ENCODE measurements at places on chromosomes 3 and 15. TPM values are rescaled to one million over a fixed set of nuclear protein-coding genes. Genes with fewer than 3 reads are reported as not detected.

Gene LIPH
- total RNA-seq, result not detected

Gene INSYN1
- total RNA-seq, result not detected

Gene WNT5A
- total RNA-seq, result not detected

Gene EFHB
- 1.3 TPM for total RNA-seq

DNA sequence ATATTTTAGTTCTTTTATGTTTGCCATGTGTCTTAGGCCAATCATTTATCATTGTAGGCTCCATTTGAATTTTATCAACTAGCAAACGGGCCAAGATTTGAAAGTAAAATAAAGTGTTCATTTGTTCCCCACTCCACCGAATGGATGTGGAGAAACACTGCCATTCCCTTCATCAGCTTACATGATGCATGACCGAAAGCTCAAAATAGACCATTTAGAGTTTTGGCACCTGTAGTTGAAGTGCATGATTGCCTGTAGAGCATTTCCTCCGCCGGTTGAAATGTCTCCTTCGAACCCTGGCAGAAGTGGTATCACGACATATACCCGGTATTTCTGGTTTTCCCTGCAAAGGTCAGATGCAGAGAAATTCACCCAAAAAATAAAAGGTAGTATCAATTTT lies 165.6 kb downstream of the PLD1 start:
- no peak for DNase-seq

DNA sequence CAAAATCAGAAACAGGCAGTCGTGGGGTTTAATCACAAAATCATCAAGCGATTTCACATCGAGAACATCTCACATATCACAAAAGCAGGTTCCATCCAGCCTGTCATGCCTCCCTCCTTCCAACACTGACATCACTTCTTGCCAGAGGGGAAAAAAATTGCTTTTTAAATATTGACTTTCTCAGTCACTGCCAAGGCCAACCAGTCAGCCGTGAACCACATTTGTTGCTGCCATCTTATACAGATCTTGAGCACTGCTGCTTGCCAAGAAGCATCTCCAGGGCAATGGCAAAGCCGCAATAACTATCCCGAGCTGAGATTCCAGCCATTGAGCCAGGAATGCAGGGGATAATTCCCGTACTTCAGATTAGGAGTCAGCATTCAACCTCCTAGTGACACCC lies 174.6 kb downstream of the ANXA2 start:
- DNase-seq, result no peak

GRCh38 chr3:51311055-51311454 lies 74.0 kb upstream of the MANF start:
- DNase-seq, result peak; percentile 30

GRCh38 chr3:124730941-124731297 lies 667 bp downstream of the UMPS start:
- DNase-seq, result no peak

DNA sequence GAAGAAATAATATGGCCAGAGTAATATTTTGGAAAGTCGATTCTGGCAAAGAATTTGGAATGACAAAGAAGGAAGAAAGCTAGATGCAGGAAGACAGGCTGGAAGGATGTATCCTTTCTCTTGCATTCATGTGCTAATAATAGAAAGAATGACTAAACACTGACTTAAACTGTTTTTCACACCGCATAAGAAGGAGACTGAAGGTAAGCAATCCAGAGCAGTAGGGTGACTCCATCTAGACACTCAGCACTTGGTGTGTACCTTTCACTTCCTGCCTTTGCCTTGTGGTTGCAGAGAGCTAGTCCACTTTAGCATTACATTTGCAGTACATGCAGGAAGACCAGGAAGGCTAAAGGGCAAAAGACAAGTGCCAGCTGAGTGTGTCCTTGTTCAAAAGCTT lies 234.6 kb downstream of the RBMS3 start:
- no peak for DNase-seq

- no peak for DNase-seq
These were observed 434.5 kb downstream of the MFSD1 start for GRCh38 chr3:159236321-159236720.

- no peak for DNase-seq
These were observed 33.3 kb upstream of the BLM start for GRCh38 chr15:90683876-90684275.

- no peak for DNase-seq
These were observed 492.6 kb downstream of the TUSC7 start for GRCh38 chr3:117201901-117202774.

DNA sequence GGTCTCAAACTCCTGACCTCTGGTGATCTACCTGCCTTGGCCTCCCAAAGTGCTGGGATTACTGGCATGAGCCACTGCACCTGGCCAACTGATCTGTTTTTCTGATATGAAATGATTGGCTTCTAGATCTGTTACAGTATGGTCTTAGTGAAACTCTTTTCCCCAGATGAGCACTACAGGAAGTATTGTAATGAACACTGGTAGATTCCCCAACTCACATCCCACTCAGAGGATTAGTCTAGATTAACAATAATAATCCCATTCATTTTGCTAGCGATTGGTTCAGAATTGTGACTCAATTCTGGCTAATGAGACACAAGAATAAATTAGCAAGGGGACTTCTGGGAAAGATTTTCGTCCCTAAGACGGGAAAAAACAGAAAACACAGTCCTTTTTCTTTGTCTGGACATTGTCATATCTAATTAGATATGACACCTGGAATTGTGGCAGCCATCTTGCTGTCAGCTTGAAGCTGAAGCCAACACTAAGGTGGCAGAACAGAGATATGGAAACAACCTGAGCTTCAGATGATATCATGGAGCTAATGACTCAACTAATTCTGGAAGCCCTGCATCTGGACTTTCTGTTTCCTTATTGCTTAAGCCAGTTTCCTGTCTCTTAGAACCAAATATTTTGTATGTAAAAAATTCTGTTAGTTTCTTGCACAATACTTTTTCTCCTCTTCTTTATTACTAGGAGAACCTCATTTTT lies 17.4 kb upstream of the NPTN start:
- no peak for DNase-seq

DNA sequence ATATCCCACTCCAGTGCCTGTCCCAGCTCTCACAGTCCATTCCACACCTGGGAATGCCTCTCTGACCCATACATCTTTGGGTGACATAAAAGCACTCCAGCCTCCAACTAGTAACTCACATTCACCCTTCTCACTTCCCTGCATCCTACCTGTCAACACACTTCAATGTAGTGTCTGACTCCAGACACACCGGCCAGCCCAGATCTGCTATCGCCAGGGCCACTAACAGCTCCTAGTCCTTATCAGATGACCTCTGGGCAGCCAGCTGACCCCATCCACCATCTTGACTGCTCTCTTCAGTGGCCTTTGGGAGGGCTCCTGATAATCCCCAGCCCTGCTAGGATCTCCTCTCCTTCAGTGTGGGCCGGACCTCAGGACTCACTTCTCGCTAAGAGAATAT lies 2.9 kb upstream of the MCM2 start:
- no peak for DNase-seq

DNA sequence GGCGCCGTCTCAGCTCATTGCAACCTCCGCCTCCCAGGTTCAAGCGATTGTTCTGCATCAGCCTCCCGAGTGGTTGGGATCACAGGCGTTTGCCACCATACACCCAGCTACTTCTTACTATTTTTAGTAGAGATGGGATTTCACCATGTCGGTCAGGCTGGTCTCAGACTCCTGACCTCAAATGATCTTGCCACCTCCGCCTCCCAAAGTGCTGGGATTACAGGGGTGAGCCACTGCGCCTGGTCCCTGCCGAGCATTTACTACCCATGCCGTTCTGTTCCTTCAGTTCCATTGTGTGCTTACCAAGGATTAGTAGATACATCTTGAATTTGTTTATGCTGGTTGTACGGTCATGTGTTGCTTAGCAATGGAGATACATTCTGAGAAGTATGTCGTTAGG lies 10.3 kb downstream of the CHD2 start:
- no peak for DNase-seq

GRCh38 chr3:149493315-149494021 lies 19.0 kb downstream of the TM4SF4 start:
- DNase-seq, result no peak

Data from CD4-positive, CD25-positive, alpha-beta regulatory T cell (primary cell).